Activated CD4-positive, alpha-beta T cell treated with anti-CD3 and anti-CD28 coated beads, Interleukin-10, Interleukin-2, amounts not matched to agents 100 ng/mL and 50 ng/mL, durations not matched to agents 16 hours and 8 hours (primary cell): ENCODE measurements at places on chromosomes 3 and 15.

GRCh38 chr3:36908647-36909180 is 36.1 kb downstream of the TRANK1 start:
- no peak for DNase-seq

DNA sequence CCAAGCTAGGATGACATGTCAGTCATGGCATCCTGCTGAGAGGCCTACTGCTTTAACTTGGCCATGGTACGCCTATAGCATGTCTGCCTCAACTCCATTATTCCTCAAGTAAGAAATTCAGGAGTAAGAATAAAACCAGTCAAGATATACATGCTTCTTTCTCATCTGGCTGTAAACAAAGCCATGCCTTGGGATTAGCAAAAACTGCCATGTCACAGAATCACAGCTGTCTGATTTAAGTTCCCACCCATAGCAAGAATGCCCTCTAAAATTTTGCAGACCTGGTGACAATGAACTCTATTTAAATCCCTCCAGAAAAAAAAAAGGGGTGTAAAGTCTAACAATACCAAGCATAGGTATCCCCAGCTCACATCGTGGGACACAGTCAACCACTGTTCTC is 55.6 kb upstream of the ACAN start:
- no peak for DNase-seq

DNA sequence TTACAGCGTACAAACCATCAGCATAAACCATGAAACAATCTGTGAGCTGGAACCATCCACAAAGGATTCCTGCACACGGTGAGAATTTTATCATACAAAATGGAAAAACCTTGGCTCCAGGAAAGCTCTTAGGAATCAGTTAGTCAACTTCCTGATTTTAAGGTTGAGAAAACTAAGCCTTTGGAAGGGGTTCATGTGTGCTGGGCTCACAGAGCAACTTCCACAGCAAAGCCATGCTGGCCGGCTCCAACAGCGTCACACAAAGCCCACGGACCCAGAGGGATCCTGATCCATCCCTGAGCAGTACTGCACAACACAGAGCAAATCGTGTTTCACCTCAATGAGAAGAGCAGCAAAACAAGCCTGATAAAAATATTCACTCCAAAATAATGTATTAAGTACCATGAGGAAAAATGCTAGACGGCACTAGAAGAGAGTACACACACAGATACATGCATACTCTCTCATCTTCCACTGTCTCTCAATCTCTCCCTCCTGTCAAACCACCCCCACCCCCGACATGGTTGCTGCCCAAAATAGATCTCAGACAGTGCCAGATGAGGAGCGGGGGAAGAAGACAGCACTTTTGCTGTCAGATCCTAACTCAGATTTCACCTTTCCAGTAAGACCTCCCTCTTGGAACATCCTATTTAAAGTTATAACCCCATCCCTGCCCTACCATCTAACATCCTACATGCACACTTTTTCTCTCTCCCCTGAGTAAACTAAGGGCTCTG is 58.6 kb downstream of the MB21D2 start:
- no peak for DNase-seq

DNA sequence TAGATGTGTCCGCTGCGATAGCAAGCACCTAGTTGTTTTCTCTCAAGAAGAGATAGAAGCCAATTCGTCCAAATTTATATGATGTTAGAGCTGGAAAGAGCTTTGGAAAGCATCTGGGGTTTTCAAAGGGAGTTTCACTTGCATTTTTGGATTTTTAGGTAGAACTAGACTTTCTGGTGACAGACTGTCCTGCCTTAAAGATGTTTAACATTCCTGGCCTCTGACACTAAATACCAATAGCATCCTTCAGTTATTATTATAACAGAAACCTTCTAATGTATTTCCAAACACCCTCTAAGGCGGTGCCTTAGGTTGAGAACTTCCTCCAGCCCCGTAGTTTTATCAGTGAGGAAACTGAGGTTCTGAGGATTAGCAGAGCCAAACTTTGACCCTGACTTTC is 305.3 kb downstream of the SATB1 start:
- DNase-seq: no peak

DNA sequence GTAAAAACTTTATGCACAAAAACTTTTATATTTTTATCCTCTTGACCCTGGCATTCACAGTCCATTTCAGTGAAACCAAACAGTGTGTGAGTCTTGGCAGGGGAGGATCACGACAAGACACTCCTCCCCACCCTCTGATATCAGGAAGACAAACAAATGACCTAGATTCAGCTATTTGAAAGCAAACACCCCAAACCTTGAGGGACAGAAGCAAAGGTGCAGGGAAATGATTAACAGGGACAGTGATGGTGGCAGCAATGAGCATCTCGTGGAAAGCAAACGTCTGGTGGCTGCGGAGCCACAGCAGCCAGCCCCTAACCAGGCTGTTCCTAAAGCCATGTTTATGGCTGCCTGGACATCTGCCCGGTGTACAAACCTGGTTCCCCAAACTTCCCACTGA is 52.1 kb downstream of the FSIP1 start:
- no peak for DNase-seq

DNA sequence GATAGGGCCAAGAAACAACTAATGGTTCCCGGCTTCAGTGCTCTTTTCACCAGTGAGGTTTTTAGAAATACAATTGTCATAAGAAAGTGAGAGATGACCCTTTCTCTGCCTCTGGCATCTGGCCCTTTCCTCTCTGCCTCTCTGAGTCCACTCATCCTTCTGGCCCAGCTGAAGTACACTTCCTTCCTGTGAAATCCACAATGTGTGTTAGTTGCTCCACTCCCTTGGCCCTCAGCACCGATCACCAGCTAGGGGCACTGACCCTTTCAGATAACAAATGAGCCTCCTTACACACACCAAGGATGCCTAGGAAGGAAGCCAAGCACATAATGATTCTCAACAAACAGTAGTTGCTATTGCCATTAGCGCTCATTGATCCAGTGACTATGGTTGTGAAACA is 2.9 kb upstream of the CAV3 start:
- no peak for DNase-seq

- DNase-seq: no peak
These were observed 20.1 kb upstream of the PLSCR5 start for GRCh38 chr3:146625186-146625775.

- no peak for DNase-seq
These were observed 17.9 kb downstream of the C3orf38 start for GRCh38 chr3:88167704-88168103.

DNA sequence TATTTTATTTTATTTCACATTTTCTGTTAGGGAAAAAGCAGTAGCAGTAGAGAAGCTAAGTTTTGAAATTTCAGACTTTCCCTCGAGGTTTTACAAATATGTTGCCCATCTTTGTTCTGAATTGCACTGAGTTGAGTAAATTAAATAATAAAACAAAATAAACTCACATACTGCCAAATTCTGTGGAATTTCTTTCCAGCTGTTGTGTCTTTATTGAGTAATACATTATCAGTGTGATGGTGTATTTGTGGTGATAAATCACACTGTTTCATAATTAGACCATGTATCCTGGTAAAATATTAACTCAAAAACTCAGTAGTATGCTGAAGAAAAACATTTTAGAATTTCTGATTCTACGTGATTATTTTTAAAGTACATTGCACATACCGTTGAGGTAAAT is 592.1 kb downstream of the SI start:
- DNase-seq: no peak

GRCh38 chr3:77935418-77935817 is 895.5 kb downstream of the ROBO2 start:
- DNase-seq: no peak

- DNase-seq: no peak
These were observed 81.5 kb upstream of the NTRK3 start for GRCh38 chr15:88337993-88338392.

- DNase-seq: no peak
These were observed 84.8 kb downstream of the XXYLT1 start for GRCh38 chr3:195186041-195186709.

DNA sequence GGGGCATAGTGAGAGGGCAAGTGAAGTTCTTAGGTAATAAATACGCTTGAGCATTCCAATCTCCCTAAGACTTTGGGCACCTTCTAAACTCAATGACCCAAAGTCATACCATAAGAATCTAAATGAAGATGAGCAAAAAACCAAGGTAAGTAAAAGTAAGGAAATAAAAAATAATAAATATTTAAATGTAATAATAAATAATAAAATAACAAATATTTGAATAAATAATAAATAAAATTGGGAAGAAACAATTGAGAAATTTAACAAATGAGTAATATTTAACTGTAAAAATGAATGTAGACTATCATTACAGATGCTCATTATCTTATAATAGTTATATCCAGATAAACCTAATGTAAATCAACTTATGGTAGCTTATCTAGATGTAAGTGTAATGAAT is 391.7 kb downstream of the WDR72 start:
- DNase-seq: no peak

DNA sequence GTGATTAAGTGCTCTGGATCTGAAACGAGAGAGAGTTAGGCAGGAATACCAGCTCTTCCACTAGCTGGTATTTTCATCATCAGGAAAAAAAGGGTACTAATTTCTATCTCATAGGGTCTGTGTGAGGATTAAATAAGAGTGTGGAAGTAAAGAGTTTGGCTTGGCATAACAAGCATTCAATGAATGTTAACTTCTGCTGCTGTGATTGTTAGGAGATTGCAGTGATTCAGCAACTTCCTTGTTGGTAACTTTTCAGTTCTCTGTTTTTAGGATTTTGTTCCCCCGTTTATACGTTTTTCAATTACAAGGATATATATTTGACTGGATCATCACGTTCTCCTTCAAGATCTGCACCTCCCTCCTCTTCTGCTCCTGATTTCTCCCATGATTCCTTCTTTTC is 65.9 kb upstream of the MYO5C start:
- no peak for DNase-seq

GRCh38 chr15:69394556-69395282 is 19.4 kb upstream of the KIF23 start:
- DNase-seq: peak; percentile 87

DNA sequence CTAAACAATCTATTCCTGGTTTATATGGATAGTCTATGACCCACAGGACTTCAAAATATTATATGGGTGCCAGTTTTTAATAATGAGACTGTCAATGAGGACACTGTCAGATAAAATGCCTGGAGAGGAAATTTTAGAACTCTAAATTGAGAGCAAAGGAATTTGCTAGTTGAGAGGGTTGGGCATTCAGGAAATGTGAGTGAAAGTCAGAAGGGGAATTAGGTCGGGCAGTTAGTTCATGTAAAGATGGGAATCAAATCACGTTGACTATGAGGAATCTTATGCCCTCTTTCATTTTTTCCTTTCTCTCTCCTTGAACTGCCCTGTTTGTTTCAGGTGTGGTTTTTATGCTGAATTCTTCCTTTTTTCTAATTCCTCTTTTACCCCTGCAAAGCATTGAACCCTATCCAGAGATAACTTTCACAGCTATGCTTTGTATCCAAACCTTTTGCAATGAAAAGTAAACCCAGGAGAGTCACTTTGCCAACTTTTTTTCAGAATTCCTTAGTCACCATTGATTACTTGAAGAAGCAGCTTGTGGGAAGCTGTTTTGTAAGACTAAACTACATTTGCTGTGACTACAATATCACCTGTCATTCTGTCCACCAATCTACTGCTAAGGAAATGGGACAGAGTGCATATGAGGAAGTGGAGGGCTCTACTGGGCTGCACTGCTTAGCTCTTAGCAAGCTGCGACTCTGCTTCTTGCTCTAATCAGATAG is 27.8 kb downstream of the CHP1 start:
- no peak for DNase-seq

DNA sequence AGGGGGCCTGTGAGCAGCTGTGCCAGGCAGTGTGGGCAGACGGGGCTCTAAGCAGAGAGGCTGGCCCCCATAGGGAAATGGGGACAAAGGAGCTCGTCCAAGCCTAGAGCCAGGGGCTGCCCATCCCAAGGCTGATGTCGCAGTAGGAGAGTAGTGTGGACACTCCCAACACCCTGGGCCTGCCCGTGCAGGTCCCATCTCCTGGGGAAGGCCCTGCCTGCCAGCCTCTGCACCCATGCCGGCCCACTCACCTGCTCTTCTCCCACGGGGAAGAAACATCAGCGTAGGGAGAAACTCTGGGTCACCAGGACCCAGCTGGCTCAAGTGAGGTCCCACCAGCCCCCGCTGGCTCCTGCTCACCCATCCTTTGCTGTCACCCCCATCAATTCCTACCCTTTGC is 10.7 kb upstream of the DUSP7 start:
- no peak for DNase-seq

DNA sequence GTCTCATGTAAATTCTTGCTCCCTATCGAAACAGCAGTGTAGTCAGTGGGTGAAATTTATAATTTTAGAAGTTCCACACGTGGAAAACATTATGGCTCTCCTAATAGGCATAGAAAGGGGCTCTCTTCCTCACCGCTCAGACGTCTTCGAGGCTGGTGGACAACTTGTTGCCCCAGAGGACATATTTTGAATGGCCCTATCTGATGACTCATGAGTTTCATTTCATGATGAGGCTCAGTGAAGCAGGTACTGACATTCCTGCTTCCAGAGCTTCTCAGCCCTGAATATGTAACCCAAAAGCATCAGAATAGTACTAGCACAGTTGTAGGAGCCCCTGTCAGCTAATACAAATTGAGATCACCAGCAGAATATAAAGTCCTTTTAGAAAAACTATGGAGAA is 117.9 kb downstream of the HERC1 start:
- DNase-seq: no peak

- no peak for DNase-seq
These were observed 59.9 kb downstream of the OXSM start for GRCh38 chr3:25849641-25850385.

DNA sequence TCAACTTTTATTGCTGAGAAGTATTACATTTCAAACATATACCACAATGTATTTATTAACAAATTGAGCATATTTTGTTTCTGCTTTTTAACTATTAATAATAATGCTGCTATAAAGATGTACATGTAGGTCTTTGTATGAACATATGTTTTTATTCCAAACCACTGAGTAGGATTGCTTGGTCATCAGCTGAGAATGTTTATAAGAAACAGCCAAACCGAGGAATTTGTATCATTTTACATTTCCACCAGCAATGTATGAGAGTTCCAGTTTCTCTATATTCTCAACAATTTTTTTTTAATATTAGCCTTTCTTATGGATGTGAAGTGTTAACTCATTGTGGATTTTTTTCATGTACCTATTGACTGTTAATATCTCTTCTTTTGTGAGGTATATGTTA is 119.5 kb upstream of the MDFIC2 start:
- DNase-seq: no peak

DNA sequence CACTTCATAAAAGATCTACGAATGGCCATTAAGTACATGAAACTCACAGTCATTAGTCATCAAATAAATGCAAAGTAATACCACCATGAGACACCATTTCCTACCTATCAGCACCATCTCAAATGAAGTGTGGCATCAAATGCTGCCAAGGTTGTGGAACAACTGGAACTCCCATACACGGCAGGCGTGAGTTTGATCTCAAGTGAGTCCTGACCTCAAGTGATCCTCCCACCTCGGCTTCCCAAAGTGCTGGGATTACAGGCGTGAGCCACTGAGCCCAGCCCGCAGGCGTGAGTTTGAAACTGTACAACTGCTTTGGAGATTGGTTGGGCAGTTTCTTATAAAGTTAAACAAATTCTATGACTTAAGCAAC is 28.8 kb upstream of the HDAC11 start:
- peak; percentile 23 for DNase-seq

GRCh38 chr3:12380461-12380860 is 91.6 kb downstream of the PPARG start:
- no peak for DNase-seq

- no peak for DNase-seq
These were observed 132.4 kb downstream of the SNRK start for GRCh38 chr3:43418601-43419272.
